ENCODE measurements at places on chromosomes 1 and 21.

DNA sequence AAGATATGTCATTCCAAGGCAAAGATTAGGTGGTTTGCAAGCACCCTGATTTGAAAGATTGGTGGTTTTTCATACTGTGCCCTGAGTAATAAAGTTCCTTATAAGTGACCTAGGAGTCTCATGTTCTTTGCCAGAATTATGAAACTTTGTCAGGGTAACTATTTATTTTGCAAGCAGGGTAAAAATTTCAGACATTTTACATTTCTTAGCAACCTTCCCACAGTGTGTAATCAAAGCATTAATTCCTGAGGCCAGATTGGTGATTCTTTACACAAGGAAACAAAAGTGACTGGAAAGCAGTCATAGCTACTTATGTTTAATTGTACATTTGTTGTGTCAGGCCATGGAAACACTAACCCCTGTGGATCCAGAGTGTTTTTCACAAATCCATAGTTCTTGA lies 998.0 kb upstream of the B3GALT2 start:
- DNase-seq, result no peak

DNA sequence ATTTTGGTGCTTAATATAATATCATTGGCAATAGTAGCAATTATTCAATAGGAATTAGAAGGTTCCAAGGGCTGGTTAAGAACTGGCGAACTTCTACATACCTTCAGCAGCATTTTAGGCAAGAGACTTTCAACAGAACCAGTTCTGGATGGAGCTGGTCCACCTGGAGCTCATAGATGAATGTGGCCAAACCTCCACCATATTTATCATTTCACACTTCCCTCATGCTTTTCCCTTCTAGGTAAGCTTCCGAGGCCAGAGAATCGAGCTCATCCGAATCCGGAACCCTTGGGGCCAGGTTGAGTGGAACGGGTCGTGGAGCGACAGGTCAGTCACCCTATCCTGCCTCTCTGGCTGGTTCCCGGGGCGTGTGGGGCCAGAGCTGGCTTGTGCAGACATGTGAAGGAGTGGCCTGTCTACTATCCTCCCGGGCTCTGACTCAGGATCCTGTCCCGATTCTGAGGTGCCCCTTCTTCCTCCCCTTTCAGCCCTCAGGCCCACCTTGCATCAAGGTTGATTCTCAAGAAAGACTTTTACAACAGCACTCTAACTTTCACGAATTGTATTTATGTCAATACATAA lies 24.7 kb downstream of the CAPN9 start:
- no peak for DNase-seq

DNA sequence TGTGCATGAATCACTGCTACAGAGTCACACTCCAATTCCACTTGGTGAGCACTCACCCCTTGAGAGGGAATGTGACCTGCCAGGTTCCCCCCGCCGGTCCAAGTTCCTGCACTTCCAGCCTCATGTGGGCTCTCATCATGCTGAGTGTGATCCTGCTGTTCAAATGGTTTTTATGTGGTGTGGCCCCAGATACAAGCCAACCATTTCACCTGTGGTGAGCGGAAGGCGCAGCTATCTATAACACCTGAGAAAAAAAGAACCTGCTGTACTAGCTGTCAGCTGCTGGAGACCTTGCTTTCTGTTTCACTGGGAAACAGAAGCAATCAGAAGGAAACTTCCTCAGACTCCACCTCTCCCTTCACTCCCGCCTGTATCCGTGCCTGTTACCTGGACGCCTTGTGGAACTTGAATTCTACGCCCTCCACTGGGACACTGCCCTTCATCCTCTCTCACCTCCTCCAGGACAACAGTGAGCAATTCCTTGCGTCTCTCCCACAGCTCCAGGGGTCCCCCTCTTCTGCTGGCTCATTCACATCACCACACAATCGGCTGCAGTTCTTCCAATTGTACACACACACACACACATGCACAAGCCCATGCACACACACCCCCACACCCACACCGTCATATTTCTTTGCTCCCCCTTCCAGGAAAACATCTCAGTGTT lies 64.4 kb upstream of the RPL11 start:
- no peak for DNase-seq

DNA sequence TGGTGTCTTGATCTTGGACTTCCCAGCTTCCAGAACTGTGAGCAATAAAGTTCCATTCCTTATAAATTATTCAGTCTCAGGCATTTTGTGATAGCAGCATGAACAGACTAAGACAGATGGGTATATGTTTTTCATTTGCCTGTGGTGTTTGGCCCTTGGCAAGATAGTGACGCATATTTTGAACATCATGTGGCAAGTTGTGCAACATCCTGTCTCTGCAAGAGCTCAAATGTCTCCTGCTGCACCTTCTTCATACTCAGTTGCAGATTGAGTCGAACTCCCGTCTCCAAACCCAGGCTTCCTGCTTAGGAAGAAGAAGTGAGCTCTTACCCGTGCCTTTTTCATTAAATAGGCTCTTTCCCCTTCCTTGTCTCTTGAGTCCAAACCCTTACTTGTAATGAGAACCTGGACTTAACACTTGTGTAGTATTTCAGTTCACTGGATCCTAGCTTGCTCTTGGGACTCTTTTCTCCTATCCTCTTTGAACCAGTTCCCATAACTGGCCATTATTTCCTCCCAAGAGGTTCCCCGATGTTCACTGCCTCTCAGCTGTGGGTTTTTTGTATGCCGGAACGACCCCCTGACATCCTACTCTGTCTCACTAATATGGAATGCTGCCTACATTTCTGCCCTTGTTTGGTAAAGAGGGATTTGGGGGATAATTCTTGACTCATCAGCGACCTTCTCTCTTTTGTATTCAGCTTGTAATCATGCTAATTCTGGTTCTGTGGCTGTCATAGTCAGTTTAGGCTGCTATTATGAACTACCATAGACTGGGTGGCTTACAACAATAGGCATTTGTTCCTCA lies 125.0 kb upstream of the KCNK2 start:
- DNase-seq, result peak; percentile 1

GRCh38 chr1:108142773-108143394 lies 57.3 kb downstream of the SLC25A24 start:
- DNase-seq, result no peak

- no peak for DNase-seq
Observed at GRCh38 chr1:19479351-19480120, 5.8 kb downstream of the CAPZB start.

Data from suppressor macrophage treated with lipopolysaccharide for 4 hours (primary cell).